Stimulated activated CD8-positive, alpha-beta memory T cell treated with anti-CD3 and anti-CD28 coated beads, Interleukin-15, amount 100 ng/mL, for 1 hour (primary cell): ENCODE measurements at places on chromosomes 11 and 22.

DNA sequence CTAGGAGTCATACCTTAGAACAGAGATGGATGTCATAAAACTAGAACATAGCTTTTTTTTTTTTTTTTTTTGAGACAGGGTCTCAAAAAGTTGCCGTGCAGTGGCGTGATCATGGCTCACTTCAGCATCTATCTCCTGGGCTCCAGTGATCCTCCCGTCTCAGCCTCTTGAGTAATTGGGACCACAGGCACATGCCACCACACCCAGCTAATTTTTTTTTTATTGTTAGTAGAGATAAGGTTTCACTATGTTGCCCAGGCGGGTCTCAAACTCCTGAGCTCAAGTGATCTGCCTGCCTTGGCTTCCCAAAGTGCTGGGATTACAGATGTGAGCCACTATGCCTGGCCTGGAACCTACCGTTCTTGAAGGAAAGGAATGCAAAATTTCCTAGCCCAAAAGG is 8.8 kb upstream of the CEP295 start:
- DNase-seq, result no peak

GRCh38 chr11:133525976-133526375 is 6.3 kb downstream of the OPCML start:
- no peak for DNase-seq

DNA sequence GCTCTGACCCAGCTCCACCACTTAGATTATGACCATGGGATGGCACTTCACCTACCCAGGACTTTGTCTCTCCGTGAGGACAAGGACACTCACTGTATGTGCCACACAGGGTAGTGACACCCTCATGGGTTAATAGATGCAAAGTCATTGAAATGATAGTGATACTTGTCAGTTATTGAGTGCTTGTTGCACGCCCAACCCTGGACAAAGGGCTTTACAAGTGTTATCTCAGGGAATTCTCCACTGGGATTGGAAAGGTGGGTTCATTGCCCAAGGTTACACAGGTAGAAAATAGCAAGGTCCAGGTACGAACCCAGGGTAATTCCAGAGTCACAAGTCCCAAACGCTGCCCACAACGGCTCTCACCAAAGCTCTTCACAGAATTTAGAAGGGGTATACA is 158.2 kb downstream of the TRIM29 start:
- DNase-seq, result no peak

DNA sequence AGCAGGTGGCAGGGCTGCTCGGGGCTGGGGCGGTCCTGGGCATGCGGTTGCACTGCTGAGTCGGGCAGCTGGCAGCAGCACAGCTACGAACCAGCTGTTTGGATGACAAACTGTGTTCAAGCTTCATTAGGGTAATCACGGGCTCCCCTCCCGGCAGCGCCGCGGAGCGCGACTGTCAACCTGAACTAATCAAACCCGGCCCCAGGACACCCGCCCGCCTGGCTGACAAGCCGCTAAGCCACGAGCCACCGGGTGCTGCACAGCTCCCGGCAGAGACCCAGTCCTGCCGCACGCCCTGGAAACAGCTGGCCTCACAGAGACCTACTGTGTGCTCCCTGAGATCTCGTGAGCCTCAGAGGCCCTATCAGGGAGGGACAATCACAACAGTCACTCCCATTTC is 60.6 kb upstream of the TCF20 start:
- no peak for DNase-seq

GRCh38 chr22:18075101-18075719 is 2.6 kb upstream of the PEX26 start:
- DNase-seq, result no peak

GRCh38 chr11:27076121-27076589 is 35.5 kb downstream of the BBOX1 start:
- no peak for DNase-seq

DNA sequence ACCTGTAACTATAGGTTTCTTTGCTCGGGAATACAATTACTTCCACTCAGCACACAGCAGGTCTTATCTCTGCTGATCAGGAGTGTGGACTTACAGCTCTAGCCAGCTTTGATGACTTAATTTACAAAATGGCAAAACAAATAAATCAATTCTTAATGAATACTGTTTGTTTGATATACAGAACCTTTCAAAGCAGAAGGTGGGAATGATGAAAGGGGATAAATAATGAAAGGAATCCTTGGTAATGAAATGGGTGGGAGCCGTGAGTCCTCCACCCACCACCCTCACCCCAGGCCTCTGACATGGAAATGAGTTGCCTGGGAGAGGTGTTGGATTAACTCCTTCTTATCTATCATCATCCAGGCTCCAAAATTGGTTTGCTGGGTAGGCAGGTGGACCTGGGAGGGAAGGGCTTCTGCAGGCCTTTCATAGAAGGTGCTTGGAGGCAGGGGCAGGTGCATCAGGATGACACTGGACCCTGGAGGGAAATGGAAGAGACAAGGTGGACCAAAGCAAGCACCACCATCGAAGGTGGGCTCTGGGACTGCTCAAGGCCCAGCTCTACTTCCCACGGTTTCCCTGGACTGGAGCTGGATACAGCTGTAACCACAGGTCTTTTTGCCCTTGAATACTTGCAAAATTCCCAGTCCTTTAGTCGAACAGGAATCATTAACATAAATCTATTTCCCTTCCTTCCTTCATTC is 23.0 kb downstream of the POU2AF1 start:
- no peak for DNase-seq

DNA sequence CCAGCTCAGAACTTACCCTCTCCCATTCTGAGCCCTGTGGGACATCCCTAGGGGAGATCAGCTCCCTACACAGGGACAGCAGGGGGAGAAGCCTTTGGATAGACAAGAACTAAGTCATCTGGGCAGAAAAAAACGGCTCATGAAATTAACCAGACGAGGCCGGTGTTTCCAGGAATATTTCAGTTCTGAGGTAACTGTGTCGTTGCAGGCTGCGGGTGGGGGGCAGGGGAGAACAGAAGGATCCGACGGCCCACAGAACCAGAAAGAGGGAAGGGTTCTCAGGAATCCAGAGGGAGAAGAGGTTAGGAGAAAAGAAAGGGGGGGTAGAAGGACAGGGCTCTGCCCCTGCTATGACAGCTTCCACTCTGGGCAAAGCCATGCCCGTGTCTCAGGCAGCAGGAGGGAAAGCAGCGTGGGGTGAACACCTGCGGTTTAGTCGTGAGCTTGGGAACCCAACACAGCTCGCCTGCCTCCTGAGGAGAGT is 3.6 kb downstream of the CLCF1 start:
- no peak for DNase-seq

GRCh38 chr11:60867871-60868681 is 734 bp downstream of the ZP1 start:
- DNase-seq, result no peak

- no peak for DNase-seq
Measured at GRCh38 chr11:93567401-93567895, 24.3 kb upstream of the SMCO4 start.

GRCh38 chr11:67045314-67045713 is 11.3 kb upstream of the RHOD start:
- DNase-seq, result no peak

DNA sequence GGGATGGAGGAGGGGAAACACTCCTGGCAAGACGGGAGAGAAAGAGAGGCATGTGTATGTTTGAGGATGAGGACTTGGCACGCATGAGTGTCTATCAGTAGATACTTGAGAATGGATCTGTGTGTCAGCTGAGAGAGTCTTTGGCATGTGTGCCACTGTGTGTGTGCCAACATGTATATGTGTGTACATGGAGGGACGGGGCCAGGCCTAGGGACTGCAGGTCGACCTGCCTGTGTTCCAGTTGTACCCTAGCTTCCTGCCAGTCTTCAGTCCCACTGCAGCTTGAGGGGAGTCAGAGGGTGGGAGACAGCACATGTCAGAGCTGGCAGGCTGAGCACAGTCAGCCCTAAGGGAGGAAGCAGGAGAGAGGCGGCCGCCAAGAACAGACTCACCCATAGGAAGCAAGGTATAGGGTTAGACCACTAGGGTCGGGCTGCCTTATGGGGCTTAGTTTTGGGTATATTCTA is 5.6 kb downstream of the CLCF1 start:
- DNase-seq, result no peak

DNA sequence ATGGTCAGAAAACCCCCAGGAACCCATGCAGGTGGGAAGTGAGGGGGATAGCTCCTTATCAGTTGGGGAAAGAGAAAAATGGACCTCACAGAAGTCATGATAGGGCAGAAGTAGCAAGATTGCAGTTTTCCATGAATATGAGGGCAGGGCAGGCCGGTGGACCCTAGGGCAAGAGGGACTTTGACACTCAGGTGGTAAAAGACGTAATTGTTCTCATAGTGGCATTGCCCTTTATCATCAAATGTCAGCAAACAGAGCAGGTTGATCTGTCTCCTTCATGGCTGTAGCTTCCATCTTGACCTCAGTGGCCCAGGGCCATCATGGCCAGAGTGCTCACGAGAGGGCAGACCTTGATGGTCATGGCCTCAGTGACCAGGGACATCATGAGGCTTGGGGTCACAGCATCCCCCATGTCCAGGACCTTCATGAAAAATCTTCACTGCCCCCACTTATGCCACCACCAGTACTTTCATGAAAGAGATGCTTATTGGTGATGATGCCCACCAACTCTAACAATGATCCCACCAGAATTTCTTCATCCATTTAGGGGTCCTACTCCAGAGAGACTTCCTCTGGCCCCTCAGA is 127.1 kb downstream of the SNX19 start:
- DNase-seq, result no peak

DNA sequence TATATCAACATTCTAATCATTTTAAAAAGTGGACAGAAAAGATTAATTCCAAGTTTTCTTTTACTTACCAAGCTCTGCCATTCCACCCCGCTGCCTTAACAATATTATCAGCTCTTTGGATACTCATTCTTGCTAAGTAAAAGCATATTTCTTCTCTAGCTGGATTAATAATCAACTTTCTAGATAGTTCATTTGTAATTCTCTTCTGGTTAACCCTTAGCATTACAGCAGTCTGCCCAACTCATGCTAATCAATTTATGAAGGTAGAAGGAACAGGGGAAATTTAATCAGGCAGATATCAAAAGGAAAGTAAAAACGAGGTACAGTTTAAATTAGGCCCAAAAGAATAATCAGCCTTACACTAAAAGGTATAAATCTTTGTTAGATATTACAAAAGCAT is 41.0 kb upstream of the SOX6 start:
- DNase-seq, result no peak

DNA sequence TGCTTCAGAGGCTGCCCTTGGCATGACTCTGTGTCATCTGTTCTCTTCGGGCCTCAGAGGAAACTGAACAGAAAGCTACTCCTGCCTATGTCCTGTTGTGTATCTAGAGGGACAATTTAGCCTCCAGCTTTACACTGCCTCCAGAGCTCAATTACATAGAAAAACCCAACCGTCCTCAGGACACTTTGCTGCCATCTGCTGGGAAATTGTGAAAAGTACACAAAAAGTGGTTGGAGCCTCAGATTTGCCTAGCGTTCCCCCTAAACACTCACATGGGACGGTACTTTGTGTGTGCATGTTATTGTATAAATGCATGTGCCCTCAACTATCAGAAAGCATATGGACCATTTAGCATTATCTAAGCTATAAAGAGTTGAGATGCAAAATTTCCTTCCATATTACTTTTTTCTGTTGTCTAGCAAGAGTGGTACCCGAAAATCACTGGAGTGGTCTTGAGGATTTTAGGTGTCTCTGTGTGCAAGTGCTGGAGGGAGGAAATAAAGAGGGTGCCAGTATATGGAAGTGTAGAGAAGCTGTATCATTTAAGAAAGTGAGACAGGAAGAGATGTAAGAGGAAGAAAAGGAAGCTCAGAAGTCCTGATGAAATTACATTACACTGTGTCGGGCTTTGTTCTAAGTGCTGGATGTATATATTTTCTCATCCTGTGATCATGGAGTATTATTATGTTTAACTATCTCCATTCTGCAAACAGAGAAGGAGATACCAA is 8.7 kb upstream of the MS4A4E start:
- no peak for DNase-seq

- no peak for DNase-seq
Measured at GRCh38 chr11:47946682-47947559, 33.4 kb upstream of the PTPRJ start.
